ENCODE measurements at places on chromosomes 2 and 18.
A peak's percentile ranks its signal among the peaks of the same experiment; 100 is the strongest.

GRCh38 chr2:28979041-28979440, 2.1 kb upstream of the TOGARAM2 start:
- DNase-seq, result no peak

DNA sequence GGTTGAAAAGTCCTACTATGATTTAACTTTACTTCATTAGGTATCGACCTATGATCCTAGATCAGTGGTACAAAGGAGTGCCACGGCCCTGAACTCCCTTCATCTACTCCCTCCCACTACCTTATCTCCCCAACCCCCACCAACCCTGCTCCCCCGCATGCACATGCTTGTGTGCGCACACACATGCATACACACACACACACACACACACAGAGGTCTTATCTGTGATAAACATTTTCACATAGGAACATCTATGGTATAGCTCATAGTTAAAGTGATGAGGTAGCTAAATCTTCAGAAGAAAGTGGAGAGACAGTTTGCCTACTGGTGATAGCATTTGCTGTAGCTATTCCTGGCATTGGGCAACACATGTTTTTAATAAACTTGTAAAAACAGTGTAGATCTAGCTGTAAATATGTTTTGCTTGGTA, 471.3 kb downstream of the ZEB2 start:
- no peak for DNase-seq

DNA sequence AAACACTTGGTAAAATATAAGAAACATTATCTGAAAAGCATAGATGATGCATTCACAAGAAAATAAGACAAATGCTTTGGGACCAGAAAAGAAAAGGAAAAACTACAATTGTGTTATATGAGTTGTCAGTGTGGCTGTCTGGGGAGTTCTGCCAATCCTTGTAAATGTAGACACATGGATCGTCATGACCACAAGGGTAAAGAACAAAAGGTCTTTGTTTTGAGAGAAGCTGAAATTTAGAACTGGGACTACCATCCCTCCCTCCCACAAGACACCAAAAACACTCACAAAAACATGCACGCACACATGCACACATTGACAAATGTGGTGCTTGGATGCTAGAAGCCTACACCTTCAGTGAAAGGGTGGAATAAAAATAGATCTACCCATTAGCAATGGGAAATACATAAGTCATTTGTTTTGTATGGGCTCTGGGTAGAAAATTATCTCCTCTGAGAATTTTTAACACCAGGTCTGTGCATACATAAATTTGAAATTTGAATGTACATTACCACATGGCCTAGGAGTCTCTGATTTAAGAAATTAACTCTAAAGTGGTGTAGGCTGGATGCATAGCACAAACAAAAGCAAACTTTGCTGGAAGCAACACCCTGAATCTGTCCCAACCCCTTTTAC, 266.2 kb upstream of the SLC39A10 start:
- DNase-seq, result peak; percentile 68

DNA sequence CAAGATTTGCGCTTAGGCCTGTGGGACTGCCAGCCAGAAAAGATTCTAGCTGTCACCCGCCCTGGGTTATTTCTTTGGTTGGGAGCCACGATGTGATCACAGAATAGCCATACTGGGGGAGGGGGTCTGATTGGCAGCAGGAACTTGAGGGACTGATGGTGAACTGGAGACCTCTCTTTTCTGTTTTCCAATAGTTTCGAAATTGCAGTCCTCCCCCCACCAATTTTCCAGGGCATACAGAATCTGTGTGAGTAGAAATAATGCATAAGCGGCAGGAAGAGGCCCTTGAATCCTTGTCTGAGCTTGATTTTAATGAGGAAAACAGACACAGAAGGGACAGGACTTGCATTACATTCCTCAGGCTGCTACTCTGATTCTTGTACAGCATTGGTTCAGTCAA, 2.2 kb upstream of the POLR2D start:
- DNase-seq, result no peak

DNA sequence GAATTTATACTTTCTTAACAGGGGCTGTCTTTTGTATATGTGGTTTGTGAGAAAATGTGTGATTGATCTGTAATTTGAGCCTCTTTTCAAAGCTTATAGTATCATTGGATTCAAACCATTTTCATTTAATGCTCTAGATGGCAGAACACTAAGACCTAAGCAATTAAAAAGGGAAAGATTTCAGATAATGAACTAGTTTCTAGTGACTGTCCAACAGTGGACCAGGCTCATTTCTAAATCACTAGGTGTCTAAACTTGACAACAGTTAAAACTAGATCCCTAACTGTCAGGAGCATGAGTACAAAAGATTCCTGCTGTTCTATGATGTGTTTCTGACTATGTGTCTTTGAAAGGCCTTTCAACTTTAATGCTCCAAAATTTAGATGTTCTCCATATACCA, 54.6 kb downstream of the ANKRD44 start:
- no peak for DNase-seq

GRCh38 chr2:196482119-196483065, 157.1 kb upstream of the CCDC150 start:
- no peak for DNase-seq

GRCh38 chr2:1881998-1882397, 137.7 kb upstream of the PXDN start:
- DNase-seq, result no peak

GRCh38 chr2:214504599-214505376, 93.9 kb downstream of the VWC2L start:
- DNase-seq, result no peak

DNA sequence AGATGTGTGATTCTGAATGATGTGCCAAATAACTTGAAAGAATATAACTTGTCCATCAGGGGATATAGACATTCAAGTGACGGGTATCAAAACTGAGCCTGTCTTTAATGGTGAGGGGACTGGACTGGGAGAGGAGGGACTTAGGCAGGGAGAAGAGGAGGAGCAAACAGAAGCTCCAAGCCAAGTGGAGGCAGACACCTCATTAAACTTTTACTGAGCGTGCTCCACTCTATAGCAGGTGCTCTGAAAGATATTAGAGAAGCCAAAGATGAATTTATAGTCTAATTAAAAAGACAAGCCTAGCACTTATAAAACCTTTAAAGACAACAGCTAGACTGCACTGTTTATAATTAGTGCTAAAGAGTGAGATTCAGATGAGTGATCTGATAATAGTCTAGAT, 47.7 kb upstream of the SMAD2 start:
- DNase-seq, result no peak

- DNase-seq, result no peak
Observed at GRCh38 chr2:209189893-209190292, 234.0 kb upstream of the MAP2 start.

GRCh38 chr18:51053814-51054213, 23.8 kb downstream of the SMAD4 start:
- DNase-seq, result no peak

GRCh38 chr2:239162976-239163687, 237.7 kb downstream of the HDAC4 start:
- DNase-seq, result no peak

GRCh38 chr2:86274918-86275275, 62.5 kb downstream of the REEP1 start:
- no peak for DNase-seq

DNA sequence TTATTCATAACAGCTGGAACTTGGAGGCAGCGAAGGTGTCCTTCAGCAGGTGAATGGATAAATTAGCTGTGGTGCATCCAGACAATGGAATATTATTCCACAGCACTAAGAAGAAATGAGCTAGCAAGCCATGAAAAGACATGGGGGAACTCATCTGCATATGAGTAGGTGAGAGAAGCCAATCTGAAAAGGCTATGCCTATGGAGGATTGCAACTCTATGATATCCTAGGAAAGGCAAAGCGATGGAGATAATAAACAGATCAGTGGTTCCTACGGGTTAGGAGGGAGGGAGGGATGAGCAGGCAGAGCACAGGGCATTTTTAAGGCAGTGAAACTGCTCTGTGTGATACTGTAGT, 66.2 kb downstream of the ODC1 start:
- no peak for DNase-seq

- DNase-seq, result no peak
Observed at GRCh38 chr18:44258576-44258975, 422.1 kb upstream of the SETBP1 start.

- no peak for DNase-seq
Observed at GRCh38 chr2:119541476-119541875, 2.8 kb upstream of the CFAP221 start.

DNA sequence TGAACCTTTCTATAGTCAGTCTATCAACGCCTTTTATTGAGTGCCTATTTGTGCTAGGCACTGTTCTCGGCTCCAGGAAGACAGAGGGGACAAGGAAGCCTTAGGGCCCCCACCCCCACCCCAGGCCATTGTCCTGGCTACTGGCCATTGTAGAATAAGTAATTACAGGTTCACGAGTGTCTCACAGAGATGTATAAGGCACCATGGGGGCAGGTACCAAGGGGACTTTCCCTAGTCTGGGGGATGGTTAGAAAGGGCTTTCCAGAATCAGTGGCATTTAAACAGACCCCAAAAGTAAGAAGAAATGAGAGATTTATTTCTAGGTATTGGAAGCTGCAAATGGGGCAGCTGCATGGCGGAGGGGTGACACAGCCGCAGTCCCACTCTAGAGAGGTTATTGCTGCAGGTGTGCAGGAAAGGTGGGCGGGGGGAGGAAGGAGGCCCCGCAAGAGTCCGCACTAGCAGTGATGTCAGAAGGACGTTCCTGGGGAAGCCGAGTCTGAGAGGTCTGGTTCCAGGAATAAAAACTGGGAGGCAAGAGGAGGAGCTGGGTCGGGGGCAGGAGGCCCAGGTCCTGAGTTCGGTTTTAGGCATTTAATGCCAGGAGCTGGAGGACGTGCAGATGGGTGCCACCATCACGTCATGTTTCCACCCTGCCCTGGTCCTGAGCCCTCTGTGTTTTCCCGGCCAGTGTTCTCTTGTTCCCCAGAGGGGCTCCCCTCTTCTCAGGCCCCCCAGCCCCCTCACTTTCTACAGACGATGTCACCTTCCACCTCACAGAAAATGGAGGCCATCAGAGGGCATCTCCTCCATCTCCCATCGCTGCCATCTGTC, 30.5 kb downstream of the FOSL2 start:
- DNase-seq, result no peak

DNA sequence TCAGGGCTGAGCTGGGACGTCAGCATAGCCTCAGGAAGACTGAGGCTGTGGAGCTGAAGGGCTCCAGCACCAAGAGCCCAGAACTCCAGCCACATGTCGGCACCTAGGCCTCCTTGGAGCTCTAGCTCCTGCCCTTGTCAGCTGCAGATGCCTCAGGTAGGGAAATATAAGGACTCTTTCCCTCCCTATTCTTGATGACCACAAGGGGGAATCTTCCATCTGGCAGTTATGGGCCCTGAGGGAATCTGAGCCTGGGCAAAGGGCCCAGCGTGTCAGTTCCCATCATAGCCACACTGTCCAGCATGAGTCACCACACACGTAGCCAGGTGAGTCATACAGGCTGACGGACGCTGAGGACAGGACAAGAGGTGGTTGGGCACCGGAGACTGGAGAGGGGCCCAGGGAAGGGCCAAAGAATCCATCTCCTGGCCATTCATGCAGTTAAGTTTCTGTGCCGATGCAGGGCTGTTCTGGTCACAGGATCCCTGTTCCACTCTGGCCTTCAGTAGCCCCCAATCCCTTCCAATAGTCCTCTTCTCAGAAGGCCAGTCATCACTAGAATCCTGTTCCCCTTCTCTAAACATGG, 1.8 kb downstream of the MPV17 start:
- no peak for DNase-seq

- peak; percentile 1 for DNase-seq
Observed at GRCh38 chr2:208584378-208584985, 177.9 kb downstream of the PTH2R start.

- no peak for DNase-seq
Observed at GRCh38 chr2:121151311-121152109, 133.5 kb downstream of the TFCP2L1 start.

GRCh38 chr2:115083711-115084110, 641.3 kb downstream of the DPP10 start:
- no peak for DNase-seq

GRCh38 chr2:54122171-54122935, 6.9 kb downstream of the ACYP2 start:
- DNase-seq, result no peak

DNA sequence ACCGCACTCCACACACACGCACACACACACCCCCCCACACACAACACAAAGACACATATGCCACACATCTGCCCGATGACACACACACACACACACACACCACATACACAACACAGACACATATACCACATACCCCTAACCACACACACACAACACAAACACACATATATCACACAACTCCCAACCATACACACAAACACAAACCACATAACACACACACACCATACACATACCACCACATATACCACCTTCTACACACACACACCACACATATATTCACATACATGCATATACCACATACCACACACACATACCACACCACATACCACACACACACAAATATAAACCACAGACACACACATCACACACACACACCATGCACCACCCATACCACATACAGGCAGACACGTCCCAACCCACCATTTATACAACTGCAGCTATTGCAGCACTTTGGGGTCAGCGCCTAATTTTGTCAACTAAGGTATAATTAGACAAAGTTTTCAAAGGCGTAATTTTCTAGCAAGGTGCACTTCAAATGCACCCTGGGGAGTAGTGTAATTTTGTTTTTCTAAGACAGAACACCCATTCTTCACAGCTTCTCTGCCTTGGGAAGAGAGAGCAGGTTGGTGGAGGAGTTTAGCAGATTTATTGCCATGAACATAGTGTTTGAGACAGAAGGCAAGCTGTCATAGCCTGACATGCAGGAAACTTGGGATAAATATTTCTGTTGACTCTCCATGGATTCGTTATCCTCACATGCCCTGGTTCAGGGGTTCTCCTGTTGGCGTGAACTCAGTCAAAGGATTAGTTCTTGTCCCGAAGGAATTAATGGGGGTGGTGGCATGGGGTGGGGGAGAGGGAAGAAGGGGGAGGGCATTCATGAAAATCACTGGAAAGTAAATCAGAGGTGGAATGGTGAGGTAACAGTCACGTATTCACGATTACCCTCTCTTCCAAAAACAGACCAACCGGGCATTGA, 416.1 kb downstream of the LPIN1 start:
- DNase-seq, result no peak

- DNase-seq, result no peak
Observed at GRCh38 chr2:29260142-29260772, 145.0 kb downstream of the CLIP4 start.

DNA sequence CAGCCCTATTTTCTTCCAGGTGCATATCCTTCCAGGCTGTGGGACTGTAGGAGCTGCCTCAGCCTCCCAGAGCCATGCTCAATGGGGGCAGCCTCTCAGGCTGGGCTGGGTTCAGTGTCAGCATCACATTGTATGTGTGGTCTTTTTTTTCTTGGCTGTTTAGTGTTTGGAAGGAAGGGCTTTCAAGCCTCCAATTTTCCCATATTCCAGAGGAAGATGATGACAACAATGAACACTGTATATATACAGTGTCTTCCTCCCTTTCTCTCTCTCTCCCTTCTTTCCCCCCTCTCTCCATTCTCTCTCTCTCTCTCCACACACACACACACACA, 326.4 kb downstream of the DYSF start:
- no peak for DNase-seq

DNA sequence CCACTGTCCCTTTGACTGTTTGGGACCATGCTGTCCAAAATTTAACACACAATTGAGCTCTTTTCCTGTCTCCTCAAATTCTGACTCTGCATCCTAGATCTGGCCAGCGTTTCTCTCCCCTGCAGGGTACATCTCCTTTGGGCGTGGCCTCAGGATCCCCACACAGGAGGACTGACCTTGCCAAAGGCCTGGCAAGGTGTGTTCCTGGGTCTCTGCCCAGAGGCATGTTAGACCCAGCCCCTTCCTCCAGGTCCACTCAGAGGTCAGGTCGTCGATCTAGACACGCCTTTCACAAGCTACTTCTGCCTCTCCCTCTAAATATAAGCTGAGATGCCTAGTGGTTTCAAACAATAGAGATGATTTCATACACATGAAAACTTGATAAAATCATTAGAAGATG, 45.4 kb upstream of the SMIM21 start:
- no peak for DNase-seq
